NK-92 treated with Interleukin-12 subunit alpha and Interleukin-12 subunit beta, amount 100 ng/mL, for 24 hours (cell line): ENCODE measurements at places on chromosomes 7 and 10.

DNA sequence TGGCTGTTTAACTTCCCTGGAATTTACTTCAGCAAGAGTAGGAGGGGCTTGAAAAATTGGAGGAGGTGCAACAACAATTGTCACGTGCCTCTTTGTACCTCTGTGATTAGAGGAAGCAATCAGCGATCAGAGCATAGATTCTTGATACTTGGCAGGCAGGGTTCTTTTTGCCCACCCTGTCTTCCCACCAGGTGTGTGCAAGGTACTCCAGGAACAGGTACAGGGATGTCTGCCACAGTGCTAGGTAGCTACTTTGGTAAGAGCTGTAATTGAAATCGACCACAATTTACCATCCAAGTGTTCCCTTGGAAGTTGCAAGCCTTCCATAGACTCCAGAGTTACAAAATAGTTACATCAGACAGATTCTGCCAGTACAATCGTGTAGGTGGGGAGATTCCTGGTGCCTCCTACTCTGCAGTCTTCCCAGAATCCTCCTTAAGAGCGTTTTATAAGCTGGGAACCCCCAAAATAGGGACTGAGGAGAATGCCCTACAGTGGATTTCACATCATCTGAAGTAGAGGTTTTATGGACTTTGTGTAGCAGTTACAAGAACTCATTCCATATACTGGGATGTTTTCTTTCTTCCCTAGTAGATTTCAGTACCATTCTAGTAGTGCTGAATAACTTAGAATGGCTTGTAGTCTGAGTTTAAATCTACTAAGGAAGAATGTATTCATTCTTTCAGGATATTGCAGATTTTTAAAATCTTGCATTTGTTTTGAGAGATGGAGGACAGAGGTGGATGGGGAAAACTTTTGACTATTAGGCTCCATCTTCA lies 101.9 kb downstream of the EXOC4 start:
- no peak for DNase-seq

DNA sequence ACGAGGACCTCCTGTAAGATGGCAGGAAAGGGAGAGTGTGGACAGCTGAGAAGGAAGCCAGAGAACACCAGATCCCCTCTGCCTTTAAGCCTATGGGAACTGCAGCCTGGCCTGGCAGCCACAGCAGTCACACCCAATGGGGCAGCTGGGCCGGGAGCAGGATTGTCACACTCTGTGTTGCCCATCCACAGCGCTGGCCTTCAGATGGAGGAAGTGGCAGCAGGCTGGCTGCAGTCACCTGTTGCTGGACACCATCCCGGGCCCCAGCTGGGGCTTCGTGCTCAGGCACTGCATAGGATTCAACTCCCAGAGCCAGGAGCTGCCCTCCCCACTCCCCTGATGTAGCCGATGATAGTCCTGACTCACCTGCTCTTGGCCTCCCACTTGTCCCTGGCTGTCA lies 114.4 kb downstream of the COL13A1 start:
- no peak for DNase-seq

GRCh38 chr10:113958631-113959382 lies 84.9 kb upstream of the ADRB1 start:
- peak; percentile 21 for DNase-seq

DNA sequence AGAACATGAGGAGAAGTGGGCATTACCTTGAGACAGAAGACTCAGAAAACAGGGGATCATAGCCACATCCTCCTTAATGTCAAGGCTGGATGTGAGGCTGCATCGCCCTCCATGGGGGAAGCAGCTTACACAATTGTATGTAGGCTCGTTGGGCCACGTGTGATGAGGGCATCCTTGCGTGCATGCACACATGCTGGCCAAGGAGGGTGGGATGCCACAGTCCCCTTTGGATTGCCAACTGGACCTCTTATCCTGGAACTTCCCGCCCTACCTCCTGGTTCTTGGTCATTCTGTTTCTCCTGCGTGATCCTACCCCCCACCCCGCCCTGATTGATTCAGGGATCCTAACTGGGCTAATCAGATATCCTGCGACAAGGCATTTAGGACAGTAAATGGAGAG lies 102.0 kb downstream of the PRKAG2 start:
- DNase-seq: no peak

DNA sequence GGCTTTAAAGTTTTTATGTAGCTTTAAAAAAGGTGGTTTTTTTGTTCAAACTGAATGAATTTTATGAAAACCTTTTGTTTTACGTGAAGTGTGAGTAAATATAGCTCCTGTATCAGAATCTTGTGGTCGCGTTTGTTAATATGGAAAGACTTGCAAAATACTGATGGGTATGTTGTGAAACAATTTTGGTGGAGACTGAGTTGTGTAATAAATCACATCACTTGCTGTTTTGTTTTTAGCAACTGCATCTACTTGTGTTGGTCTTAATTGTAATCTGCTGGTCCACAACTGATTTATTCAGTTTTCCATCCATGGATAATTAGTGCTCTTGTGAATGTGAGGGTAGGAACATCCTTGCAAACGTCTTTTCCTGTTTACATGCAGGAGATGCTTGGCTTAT lies 10.5 kb downstream of the PLXDC2 start:
- no peak for DNase-seq

DNA sequence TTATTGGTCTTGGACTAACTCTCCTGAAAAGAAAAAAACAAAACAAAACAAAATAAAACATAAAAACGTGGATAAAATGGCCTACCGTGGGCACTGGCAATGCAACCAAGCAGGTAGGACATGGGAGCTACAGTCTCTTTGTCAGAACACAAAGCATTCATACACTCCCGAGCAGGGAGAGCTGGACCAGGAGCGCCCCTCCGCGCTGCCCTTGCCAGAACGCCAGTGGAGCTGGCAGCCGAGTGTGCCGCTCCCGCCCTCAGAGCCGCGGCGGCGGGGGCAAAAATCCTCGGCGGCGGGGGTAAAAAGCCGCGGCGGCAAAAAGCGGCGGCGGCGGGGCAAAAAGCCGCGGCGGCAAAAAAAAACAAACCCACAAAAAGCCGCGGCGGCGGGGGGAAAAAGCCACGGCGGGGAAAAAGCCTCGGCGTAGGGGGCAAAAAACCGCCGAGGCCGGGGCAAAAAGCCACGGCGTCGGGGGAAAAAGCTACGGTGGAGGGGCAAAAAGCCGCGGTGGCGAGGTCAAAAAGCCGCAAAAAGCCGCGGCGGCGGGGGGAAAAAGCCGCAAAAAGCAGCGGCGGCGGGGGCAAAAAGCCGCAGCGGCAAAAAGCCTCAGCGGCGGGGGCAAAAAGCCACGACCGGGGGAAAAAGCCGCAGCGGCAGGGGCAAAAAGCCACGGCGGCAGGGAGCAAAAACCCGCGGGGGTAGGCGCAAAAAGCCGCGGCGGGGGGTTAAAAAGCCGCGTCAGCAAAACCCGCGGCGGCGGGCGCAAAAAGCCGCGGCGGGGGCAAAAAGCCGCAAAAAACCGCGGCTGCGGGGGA lies 418.1 kb downstream of the ZNF716 start:
- no peak for DNase-seq

DNA sequence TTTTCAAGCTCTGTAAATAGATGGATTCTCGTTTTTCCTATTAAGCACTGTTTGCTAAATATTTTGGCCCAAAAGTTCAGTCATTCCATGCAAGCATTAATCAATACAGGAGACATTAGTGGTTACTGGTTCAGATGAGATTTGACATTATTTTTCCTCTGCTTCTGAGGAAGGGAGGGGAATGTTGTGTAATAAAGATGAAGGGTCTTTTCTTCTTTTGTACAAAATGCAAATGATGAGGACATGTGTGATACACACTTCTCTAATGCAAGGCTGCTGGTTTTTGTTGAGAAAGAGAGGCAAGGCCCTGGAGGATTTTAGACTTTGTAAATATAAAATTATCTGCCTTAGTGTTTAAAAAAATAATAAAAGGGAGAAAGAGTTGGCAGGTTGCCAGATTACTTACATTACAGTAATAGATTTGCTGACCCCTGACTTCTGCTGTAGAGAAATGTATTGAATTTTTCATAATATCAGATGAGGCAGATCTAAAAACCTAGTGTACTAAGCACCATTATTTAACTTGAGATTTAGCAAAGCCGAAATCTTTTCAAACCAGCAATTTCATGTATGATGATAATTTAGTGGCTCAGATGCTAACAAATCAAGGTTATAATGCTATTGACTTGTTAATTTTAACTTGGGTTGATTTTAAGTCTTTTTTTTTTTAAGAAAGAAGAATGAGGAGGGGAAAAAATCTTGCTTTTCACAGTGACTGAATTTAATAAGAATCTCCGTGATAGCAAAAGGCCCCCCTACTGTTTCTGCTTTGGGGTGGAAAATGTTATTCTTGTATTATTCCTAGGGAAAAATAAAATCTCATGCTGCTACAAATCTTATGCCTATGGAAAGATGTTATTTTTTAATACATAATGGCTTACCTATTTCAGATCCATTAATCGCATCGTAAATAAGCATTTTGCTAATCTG lies 180.1 kb downstream of the ARID5B start:
- DNase-seq: no peak

- DNase-seq: no peak
These were observed 208.5 kb downstream of the PTEN start for GRCh38 chr10:88071879-88072278.

DNA sequence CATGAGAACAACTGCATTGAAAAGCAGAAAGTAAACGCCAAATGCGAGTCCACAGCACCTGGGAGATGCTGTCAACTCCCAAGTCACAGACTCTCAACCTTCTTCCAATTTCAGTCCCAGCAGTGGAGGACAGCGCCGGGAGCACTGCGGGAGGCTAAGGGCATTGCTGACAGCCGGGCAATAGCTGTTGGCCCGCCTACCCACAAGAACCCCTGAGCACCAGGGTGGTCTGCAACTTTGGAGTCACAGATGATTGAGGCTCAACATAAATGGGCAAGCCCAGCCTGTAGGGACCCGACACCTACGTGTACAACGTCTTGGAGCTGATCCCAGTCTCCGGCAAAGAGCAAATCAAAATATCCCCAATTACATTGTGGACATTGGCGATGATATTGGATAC lies 262.9 kb downstream of the TCERG1L start:
- DNase-seq: no peak

- peak; percentile 6 for DNase-seq
These were observed 62.1 kb downstream of the SDHAF3 start for GRCh38 chr7:97179454-97180104.

DNA sequence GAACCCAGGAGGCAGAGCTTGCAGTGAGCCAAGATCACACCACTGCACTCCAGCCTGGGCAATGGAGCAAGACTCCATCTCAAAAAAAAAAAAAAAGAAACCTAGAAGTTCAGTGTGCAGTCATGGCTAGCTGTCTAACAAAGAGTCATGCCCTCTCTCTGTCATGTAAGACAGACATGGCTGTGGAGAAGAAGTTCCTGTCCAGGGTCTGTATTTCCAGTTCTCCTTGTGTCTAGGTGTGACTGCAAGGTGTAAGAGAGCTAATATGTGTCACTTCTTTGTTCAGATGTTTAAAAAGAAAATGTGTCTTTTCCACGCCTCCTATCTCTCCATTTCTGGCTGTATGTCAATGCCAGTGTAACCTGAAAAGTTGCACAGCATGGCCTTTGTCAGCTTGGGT lies 139.5 kb downstream of the NRCAM start:
- no peak for DNase-seq

DNA sequence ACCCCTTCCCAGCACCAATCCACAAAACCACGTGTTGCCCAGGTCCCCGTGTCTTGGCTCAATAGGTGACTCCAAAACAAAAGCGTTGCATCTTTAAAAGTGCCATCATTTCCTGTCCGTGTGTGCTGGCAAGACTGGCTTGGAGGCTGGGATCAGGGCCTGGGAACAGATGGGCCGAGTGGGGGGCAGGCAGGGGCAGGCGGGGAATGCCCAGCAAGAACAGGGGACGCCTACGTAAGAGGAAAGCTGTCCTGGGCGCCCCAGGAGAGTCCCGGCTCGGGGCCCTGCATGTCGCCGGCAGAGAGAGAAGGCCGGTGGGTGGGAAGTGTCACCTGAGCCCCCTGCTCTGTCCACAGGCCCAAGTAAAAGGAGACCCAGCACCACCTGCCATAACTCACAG lies 86.5 kb downstream of the PAXIP1 start:
- DNase-seq: no peak

DNA sequence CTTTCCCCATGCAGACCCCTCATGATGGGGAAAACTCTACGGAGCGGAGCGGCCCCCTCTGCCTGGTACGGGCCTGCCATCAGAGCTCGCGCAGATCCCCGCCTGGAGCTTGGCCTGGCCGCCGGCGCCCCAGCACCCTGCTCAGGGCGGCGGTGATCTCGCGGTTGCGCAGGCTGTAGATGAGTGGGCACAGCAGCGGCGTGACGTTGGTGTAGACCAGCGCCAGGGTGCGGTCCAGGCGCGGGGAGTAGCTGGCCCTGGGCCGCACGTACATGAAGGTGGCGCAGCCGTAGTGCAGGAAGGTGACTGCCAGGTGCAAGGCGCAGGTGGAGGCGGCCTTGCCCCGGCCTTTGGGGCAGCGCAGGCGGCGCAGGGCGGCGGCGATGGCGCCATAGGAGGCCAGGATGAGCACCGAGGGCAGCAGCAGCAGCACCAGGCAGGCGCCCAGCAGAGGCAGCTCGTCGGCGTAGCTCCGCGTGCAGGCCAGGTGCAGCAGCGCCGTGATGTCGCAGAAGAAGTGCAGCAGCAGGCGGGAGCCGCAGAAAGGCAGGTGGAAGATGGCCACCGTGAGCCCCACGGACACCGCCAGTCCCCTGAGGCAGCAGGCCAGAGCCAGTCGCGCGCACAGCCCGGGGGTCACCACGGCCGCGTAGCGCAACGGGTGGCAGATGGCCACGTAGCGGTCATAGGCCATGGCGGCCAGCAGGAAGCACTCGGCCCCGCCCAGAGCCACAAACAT lies 33.4 kb downstream of the TAS2R41 start:
- no peak for DNase-seq

- no peak for DNase-seq
These were observed 337.4 kb upstream of the PODXL start for GRCh38 chr7:131893631-131894340.
